Activated gamma-delta T cell treated with Interleukin-2 at 50 U/mL for 16 hours (primary cell): ENCODE measurements at places on chromosomes 2 and 18.
A peak's percentile ranks its signal among the peaks of the same experiment; 100 is the strongest.

GRCh38 chr18:67104700-67105284, 411.7 kb downstream of the DSEL start:
- peak; percentile 5 for DNase-seq

DNA sequence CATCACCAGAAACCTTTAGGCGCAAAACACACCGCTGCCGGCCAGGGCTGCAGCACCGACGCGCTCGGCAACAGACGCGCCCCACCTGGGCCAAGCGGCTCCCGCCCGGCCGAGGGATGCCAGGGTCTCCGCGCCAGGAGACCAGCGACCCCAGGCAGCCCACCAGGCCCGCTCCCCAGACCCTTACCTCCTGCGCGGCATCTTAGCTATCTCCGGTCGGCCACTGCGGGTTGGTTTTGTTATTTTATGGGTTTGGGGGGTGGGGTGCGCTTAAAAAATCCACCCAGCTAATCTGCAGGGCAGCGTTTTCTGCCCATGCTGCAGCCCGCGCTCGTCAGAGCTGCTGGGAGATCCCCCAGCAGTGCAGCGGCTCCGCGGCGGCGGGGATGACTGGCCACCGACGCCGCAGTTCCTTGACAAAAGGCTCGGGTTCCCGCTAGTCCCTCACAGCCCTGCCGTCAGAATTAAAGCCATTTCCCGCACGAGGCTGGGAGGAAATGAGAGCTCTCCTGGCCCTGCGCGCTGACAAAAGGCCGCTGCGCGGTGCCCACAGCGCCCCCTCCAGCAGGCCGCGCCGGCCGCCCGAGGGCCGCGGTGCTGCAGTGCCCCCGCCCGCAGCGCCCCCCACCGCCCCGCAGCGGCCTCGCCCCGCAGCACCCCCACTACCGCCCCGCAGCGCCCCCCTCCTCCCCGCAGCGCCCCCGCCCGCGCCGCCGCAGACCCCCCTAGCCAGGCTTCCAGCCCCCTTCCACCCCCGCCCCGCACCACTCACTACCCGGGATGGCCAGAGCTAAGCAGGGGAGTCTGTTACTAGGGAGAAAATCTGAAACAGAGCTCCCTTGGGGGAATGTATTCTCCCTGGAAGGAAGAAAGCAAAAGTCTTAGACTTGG, at the start of gene ADD2:
TSS of gene ADD2 (minus strand) at position 502 of the 891 bp plus-strand sequence. CDS start 61,792 bp downstream, outside the sequence.
- DNase-seq, result peak; percentile 18

DNA sequence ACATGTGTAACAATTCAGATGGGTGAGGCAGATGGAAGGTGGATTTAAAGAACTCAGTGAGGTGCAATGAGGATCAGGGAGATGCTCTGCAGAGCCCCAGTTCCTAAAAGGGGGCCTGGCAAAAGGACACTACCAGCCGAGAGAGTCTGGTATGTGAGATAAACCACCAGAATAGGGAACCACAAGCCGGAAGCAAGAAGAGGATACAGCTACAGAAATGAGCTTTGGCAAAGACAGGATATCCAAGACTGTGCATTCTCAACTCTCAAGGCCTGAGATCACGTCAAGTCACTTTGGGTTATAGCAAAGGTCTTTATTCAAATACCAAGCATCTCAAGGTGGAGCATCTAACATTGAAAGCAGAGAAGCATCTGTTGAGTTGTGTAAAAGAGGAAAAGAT, 293.5 kb downstream of the ARHGAP15 start:
- DNase-seq, result peak; percentile 5

DNA sequence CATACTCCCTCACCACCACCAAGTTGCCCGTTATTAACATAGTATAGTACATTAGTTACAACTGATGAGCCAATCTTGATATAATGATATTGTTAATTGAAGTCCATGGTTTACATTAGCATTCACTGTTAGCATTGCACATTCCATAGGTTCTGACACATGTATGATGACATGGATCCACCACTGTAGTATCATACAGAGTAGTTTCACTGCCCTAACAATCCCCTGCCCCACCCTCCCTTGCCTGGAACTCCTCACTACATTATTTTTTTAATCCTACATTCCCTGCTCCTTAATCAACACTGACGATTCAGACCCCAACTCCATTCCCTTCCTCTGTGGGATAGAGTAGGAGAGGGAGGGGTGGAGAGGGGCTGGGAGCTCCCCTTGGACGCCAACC, 20.2 kb upstream of the ST3GAL5 start:
- no peak for DNase-seq

GRCh38 chr2:49175831-49176230, 21.5 kb upstream of the FSHR start:
- no peak for DNase-seq

GRCh38 chr18:8329186-8329771, 280.0 kb upstream of the RAB12 start:
- DNase-seq, result no peak

DNA sequence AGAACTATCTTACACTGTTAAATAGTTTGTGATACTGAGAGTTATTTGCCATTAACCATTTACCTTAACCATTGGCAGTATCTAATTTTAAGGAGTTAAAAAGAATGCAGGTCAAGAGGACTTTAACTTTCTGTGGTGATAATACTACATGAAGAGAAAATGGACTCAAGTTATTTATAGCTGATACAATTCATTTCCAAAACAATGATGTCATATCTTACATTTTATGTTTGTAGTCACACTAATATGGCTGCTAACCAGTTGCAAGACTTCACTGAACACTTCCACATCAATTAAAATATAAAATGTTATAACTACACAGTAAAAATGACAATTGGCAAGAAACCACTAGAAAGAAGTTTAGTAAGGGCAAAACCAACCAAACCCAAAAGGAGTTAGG, 77.7 kb downstream of the CDH2 start:
- DNase-seq, result no peak

DNA sequence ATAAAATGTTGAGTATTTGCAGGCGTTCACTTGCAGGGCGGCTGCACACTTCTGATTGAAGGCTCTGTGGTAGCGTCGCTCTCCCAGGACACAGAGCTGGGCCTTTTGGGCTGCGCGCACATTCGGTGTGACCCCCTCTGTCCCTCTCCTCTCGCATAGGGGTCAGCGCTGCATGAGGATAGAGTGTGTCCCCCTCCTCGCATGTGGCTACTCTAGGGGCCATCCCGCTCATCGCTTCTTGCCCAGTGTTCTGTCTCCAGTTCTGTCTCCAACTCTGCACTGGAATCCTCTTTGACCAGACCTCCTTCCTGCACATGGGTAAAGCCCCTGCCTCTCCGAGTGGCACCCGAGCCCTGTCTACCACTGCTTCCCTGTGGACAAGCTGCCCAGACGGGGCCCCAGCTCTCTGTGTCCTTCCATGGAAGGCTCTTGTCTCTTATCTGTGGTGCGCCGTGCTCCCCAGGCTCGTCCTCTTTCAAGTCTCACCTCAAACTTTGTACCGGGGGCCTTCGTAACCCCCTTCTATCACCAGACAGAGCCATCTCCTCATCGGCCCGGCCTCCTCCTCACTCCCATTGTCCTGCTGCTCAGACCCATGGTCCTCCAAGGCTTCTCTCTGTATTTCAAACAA, 278.0 kb upstream of the HDAC4 start:
- no peak for DNase-seq
